ENCODE measurements at places on chromosomes 12 and 14. TPM values are rescaled to one million over a fixed set of nuclear protein-coding genes. Genes with fewer than 3 reads are reported as not detected.

DNA sequence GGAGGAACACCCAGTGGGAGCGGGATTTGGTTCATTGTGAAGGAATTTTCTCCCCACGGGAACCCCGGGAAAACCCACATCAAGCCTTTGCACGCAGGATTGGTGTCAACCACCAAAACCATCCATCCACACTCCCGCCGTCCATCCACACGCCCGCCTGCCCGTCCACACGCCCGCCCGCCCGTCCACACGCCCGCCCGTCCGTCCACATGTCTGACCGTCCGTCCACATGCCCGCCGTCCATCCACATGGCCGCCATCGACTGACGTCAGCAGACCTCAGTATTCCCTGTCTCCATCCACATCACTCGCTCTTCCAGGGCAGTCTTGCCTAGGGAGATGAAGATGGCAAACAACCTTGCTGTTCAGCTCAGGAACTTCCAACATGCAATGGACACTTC is 6.7 kb upstream of the GPR132 start:
- no peak overlapping the region for H3K27ac ChIP-seq
- no peak overlapping the region for H3K4me3 ChIP-seq
- no peak for DNase-seq

DNA sequence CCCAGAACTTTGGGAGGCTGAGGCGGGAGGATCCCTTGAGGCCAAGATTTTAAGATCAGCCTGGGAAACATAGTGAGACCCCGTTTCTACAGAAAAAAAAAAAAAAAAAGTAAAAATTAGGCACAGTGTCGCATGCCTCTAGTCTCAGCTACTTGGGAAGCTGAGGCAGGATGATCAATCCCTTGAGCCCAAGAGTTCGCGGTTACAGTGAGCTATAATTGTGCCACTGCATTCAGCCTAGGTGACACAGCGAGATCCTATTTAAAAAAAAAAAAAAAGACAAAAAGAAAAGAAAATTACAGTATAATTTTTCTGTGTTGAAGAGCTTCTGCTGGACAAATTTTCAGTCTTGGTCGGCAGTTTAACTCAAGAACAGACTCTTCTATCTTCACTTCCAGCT is 133.9 kb upstream of the FGD4 start:
- no peak for DNase-seq
- H3K4me3 ChIP-seq, result no peak overlapping the region
- H3K27ac ChIP-seq, result no peak overlapping the region

The ASCL1 gene
- not detected for total RNA-seq

DNA sequence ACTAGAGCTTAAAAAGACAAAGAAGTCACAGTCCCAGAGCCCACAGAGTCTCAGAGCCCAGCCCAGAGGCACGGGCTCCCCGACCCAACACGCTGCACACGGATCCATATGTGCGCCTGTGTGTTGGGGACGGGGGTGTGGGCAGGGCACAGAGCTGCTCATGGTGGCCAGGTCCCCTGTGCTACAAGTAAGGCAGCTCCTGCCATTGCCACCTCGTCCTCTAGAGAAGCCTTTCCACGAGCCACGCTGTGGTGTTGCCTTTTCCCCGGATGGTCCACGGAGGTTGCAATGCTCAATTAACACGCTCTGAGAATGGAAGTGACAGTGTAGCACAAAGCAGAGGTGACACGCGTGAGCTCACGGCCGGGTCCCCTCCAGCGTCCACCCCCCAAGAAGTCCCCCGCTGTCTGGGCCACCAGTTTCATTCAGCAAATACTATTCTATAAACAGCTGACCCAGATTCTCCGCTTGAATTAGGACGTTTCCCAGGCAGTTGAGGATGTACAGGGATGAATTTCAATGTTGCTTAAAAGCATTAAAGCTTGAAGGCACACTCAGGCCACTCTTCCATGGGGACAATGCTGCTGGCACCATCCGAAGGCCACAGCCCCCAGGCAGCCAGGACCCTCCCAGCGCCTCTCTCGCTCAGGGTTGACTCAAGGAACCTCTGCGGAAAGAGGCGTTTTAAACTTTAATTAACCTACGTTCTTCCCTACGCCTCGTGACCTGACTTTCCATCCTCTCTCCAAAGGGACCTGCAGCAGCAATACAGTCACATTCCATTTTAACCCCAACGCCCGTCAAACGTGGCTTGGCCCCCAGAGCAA is 22.7 kb upstream of the EIF5 start:
- H3K4me1 ChIP-seq, result no peaks in the 10 kb centered on the region
- DNase-seq, result no peak
- H3K4me3 ChIP-seq, result no peak overlapping the region
- H3K27ac ChIP-seq, result no peak overlapping the region

DNA sequence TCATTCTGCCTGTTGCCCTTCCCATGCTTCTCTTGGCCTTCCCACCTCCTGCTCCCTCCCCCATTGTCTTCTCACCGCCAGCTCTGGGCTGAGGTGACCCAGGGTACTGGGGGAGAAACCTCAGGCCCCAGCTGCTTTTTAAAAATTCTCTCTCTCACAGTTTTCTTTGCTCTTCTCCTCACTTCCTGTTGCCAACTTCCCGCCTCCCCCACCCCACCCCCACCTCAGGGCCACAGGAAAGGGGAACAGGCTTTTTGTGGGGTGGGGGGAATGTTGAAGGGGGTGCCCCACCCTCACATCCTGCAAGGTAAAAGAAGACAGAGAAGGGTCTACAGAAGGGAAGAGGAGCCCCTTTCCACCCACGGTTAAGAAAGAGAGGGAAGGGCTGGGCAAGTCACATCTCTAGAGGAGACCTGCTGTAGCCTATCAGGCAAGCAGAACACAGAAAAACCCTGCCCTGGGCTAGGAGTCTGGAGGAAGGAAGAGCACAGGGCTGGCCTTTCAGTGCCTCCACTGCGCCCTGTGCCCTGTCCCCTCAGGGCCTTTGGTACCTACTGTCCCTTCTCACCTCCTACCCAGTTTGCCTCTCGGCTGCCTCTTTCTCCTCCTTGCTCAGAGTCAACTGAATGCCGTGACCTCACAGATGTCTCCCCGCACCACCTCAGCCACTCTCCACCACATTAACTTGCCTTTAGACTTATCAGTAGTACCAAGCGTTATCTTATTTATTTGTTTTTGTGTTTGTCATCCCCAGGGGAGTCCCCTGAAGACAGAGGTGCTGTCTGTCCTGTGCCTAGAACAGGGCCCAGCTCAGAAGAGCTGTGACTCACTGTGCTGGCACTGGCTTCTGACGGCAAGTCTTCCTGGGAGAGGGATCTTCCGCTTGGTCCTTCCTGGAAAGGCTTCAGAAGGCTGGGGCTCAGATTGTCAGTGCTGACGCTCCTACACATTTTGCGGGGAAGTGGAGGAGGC is 1.7 kb downstream of the ARHGAP9 start:
- H3K4me1 ChIP-seq, result peaks cover 46% of the 10 kb centered on the region
- peak; percentile 51 for DNase-seq
- peak overlapping the region; percentile 93 for H3K4me3 ChIP-seq
- H3K27me3 ChIP-seq, result no peaks in the 10 kb centered on the region

- H3K4me3 ChIP-seq, result no peak overlapping the region
- H3K4me1 ChIP-seq, result no peaks in the 10 kb centered on the region
- H3K27ac ChIP-seq, result no peak overlapping the region
- H3K27me3 ChIP-seq, result peaks cover 23% of the 10 kb centered on the region
- no peaks in the 10 kb centered on the region for H3K36me3 ChIP-seq
- DNase-seq, result no peak
Observed at GRCh38 chr12:98838231-98838647, 193.1 kb downstream of the APAF1 start.

GRCh38 chr12:74945771-74946198 is 263.9 kb downstream of the KCNC2 start:
- H3K27me3 ChIP-seq, result no peaks in the 10 kb centered on the region
- no peak overlapping the region for H3K4me3 ChIP-seq
- no peak for DNase-seq

The SDR9C7 gene
- total RNA-seq, result not detected

DNA sequence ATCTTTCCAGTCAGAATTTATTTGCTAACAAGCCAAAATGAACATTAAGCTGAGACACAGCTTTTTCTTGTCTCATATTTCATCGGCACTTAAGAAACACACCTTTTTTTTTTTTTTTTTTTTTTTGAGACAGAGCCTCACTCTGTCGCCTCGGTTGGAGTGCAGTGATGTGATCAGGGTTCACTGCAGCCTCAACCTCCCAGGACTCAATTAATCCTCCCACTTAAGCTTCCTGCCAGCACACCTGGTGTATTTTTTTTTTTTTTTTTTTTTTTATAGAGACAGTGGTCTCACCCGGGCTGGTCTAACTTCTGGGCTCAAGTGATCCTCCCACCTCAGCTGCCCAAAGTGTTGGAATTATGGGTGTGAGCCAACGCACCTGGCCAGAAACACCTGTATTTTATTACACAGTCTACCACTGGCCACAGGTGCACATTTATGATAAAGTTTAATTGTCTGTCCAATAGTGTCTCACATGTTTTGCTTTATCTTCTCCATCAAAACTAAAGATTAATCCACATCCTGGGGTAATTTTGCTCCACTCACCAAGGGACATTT is 62.7 kb downstream of the C2CD5 start:
- H3K27ac ChIP-seq, result no peak overlapping the region
- H3K27me3 ChIP-seq, result no peaks in the 10 kb centered on the region
- peaks cover 16% of the 10 kb centered on the region for H3K4me1 ChIP-seq
- H3K36me3 ChIP-seq, result peaks cover 41% of the 10 kb centered on the region

The KDM2B gene
- total RNA-seq, result 59.3 TPM

The TEX52 gene
- not detected for total RNA-seq

The HOXC5 gene
- not detected for total RNA-seq

GRCh38 chr14:67151082-67151666 is 38.1 kb upstream of the GARIN2 start:
- no peak overlapping the region for H3K4me3 ChIP-seq
- H3K36me3 ChIP-seq, result no peaks in the 10 kb centered on the region
- peaks cover 5% of the 10 kb centered on the region for H3K27me3 ChIP-seq
- DNase-seq, result no peak
- H3K4me1 ChIP-seq, result no peaks in the 10 kb centered on the region

DNA sequence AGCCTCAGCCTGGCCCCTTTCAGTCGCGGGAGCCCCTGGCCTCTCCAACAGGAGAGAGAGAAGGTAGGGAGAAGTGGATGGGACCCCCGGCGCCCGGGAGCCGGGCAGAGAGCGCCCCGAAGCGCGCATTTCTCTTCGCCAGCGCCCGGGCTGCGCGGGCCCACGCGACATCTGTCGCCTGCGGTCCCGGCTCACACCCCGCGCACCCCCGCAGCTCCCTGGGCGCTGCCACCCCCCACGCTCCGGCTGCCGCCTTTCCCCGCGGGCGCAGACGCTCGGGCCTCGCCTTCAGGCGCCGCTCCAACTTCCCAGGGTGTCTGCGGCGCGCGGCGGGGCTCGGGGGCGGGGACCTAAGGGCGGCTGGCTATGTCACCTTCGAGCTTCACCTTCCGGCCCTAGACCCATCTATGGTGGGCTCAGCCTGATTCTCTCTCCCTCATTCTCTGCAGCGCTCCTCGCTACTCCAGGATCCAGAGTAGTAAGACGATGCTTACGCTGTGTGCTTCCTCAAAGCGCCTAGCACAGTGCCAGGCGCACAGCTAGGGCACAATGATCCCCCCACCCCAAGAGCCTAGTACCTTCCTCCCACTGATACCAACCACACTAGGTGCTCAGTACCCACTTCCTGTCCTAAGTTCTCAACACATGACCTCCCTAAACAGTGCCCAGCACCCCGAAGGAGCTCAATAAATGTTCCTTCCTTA is 1.6 kb downstream of the HRK start:
- no peak overlapping the region for H3K4me3 ChIP-seq
- H3K27me3 ChIP-seq, result peaks cover 70% of the 10 kb centered on the region
- DNase-seq, result no peak
- H3K4me1 ChIP-seq, result peaks cover 14% of the 10 kb centered on the region

DNA sequence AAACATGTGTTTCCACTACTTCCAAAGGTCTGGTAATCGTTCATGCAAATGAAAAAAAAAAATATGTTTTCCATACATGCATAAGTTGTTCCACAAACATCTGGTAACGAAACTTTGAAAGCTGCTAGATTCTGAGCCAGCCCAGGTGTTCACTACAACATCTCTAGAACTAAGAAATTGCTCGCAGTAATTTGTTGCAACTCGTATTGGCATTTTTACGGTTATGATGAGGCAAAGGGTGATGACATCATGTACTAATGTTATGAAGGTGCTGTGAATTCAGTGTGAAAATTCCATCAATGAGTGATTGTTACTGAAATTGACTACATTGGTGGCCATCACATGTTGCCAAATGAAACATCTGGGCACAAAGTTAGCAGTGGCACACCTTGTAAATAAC is 31.9 kb upstream of the CCDC91 start:
- no peak overlapping the region for H3K27ac ChIP-seq
- no peaks in the 10 kb centered on the region for H3K27me3 ChIP-seq
- no peaks in the 10 kb centered on the region for H3K4me1 ChIP-seq
- DNase-seq, result no peak
- no peak overlapping the region for H3K4me3 ChIP-seq

The KIF26A gene
- 0.34 TPM for total RNA-seq

The AMIGO2 gene
- total RNA-seq, result 11.1 TPM

The NTF3 gene
- not detected for total RNA-seq

The SMARCC2 gene
- 136 TPM for total RNA-seq

DNA sequence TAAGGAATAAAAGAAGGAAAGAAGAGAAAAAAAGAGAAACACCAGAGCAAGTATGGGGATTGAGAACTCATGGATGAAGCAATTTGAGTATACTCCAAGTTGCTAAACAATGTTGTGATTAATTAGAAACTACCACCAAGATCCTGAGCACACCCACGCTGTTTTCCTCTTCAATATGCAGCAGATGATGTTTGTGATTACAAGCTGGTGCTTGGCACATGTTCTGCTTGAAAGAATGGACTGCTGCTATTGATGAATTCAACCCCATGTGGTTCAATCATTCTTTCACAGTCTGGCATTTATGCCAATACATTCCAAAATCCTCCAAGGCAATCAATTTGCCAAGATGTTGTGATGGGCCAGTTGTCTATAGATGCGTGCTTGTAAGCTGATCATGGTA is 146.8 kb downstream of the SLC2A13 start:
- no peaks in the 10 kb centered on the region for H3K4me1 ChIP-seq
- no peak overlapping the region for H3K4me3 ChIP-seq
- no peaks in the 10 kb centered on the region for H3K36me3 ChIP-seq
- DNase-seq, result no peak
- no peak overlapping the region for H3K27ac ChIP-seq

DNA sequence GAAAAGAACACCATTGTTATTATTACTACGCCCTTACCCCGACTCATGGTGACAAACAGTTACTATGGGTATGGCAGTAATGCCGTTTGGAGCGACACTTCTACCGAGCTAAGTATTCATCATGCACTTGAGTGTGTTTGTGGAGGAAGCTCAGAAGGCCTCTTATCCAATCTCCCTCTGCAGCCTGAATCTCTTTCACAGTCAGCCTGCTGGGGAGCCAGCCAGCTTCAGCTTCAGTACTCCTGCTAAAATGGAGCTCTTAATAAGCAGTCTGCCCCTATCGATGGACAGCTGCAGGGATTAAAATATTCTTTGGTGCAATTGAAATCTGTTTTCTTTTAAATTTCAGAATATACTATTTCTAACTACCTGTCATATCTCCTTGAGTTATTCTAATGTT is 24.7 kb upstream of the ATP5MC2 start:
- no peaks in the 10 kb centered on the region for H3K36me3 ChIP-seq
- peaks cover 14% of the 10 kb centered on the region for H3K4me1 ChIP-seq
- peaks cover 79% of the 10 kb centered on the region for H3K27me3 ChIP-seq
- no peak overlapping the region for H3K27ac ChIP-seq

The KCNA5 gene
- not detected for total RNA-seq

Measured in activated T-helper 2 cell treated with anti-CD3 and anti-CD28 coated beads, Interferon-gamma antibody, Interleukin-2, Interleukin-4, amounts not matched to agents 10 μg/mL and 5 μg/mL and 100 μg/mL, durations not matched to agents 14 hours and 24 hours and 36 hours (primary cell).